ENCODE measurements at places on chromosomes 4 and X.

GRCh38 chrX:74422576-74423288 is 1.4 kb downstream of the SLC16A2 start:
- no peak for DNase-seq

- DNase-seq, result no peak
These were observed 142.4 kb downstream of the AMELX start for GRCh38 chrX:11435568-11435967.

- no peak for DNase-seq
These were observed 199.0 kb upstream of the NUDT6 start for GRCh38 chr4:123121241-123121907.

DNA sequence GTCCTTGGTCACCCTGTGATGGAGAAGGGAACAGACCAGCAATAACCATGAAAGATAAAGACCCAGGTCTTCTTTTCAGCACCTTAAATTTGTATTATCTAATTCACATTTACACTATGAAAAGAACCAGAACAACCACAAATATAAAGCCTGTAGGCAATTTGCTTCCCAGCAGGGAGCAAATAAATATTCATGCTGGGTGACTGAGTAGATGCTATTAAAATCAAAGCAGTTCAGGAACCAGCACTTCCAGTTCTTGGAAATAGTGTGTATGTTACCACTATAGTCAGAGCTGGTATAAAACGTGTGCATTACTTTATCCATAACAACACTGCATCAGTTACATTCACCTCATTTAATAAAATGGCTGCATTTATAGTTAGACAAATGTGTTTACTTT is 177.8 kb upstream of the ETNPPL start:
- no peak for DNase-seq

DNA sequence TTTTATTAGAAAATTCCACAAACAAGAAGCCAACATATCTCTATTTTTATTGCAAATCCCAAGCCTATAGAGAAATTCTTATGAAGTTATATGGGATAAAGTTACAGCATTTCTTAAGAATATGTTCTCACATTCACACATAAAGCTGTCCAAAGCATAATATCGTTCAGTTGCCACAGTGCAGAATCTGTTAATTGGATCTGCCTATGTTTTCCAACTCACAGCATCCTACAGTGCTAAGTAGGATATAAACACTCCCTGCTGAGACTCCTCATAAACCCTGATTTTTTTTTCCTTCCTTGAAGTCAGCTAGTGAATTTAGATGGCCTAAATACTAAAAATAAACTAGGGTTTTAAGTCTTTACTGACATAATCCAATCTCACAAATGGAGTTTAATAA is 307.9 kb downstream of the PDGFC start:
- no peak for DNase-seq

- DNase-seq, result no peak
These were observed 43.1 kb upstream of the FGF2 start for GRCh38 chr4:122783301-122784215.

DNA sequence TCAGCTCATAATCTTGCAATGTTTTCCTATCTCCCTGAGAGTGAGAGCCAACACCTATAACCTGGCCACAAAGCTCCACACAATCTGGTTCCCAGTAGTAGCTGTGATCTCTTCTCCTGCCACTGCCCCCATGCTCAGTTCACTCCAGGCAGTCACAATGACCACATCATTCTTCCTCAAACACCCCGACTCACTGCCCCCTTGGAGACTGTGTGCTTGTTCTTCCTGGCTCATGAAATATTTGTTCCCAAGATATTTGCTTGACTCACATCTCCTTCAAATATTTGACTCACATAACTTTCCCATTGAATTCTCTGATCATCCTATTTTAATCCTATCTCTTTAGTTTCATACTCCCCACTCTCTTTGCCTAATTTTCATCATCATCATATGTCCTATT is 173.7 kb downstream of the AREG start:
- no peak for DNase-seq

- peak; percentile 36 for DNase-seq
These were observed 40.6 kb downstream of the HADH start for GRCh38 chr4:108030332-108030731.

- DNase-seq, result no peak
These were observed 113.9 kb downstream of the CT47B1 start for GRCh38 chrX:120761810-120762209.

- peak; percentile 58 for DNase-seq
These were observed 32.7 kb upstream of the AMBN start for GRCh38 chr4:70559211-70559830.

GRCh38 chr4:77052352-77052751 is 23.4 kb downstream of the CCNI start:
- no peak for DNase-seq

- no peak for DNase-seq
These were observed 147.8 kb upstream of the BCOR start for GRCh38 chrX:40245488-40246071.

GRCh38 chr4:36477861-36478260 is 196.4 kb downstream of the DTHD1 start:
- no peak for DNase-seq

Data from hippocampal formation (tissue), 2 donors.